ENCODE measurements at places on chromosomes 5 and 9. TPM values are rescaled to one million over a fixed set of nuclear protein-coding genes. Genes with fewer than 3 reads are reported as not detected.

SLC36A3 gene
- total RNA-seq, result not detected

DNA sequence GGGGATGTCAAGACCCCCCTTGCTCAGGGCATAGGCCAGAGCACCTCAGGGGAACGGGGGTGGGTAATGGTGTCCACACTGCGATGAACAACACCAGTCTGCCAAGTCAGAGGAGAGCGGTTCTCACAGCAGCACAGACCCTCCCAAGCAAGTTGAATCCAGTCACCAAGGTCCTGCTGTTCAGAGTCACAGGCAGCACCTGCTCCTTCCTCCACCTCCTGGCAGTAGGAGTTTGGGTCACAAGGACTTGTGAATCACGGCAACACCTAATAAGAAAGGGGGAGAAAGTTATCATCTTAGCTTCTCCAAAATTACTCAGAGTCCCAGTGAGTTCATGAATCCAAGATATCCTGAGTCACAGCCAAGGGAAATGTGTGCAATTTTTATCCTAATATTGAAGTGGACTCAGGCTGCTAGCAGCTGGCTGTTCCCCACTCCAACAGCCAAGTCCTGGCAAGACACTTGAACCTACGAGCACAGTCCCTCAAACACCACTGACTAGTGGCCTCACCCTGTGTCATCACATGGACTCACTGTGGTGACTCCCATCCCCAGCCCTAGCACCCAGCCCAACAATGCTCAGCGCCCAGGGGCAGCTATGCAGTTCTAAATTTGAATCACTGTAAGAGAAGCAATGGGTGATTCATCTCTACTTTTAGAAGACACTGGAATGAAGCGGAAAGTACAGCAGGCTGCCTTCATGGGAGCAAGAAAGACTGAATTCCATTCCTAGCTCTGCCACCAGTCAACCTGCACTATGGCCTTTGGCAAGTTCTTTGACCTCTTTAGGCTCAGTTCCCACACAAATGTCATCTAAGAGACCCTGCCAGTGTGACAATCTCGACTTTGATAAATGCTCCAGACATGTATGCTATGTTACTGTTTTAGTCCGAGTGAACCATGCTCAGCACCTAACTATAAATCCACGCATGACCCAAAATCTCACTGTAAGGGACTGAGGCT is 113.7 kb downstream of the KLHL3 start:
- no peak for DNase-seq

DNA sequence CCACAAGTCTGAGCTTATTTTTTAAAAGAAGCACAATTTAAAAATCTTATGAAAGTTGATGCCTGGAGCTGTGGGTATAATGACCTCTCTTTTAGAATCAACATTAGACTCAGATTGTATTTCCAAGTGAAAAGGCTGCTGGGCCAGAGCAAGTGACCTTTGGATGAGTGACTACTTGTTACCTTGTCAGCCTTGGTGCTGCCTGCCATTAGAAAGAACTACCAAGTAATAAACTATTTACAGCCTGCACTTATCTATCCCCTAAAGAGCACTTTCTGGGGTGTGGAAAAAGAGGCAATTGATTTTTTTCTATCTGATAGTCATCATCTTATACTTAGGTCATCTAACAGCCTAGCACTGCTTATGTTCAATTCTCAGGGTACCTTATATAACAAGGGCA is 134.9 kb upstream of the FBXL17 start:
- no peak for DNase-seq

DNA sequence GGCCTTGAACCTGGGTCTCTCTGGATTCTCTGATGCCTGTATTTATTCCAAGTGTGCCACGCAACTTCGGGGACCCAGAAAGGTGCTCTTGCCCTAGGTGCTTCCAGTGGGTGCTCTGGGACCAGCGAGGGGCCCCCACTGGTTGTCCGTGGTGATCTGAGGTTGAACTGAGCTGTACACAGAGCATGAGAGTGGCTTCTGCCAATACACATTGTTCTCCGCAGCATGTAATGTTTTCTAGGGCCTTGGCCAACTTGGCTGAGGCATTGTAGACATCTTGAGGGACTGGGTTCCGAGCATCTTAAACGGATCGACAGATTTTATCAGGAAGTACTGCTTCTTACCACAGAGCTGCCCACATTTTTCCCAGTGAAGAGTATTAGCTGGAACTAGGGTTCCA is 117.9 kb downstream of the MTX3 start:
- no peak for DNase-seq

DNA sequence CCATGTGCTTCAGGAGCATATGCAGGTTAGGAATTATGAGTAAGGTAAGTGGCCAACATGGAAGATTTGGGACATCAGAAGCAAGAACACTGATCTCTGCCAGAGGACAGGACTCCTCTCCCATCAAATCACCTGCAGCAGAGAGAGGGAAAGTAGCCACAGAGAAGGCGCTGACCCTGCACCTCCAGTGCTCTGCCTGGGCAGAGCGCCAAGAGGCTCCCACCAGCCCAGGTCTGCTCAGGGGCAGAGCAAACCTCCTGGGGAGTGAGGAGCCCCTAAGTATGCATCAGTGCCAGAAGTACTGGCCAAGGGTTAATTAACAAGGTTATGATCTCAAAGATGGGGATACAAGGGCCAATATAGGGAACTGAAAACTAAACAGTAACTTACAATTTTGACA is 545.3 kb upstream of the TRPC7 start:
- DNase-seq, result no peak

DNA sequence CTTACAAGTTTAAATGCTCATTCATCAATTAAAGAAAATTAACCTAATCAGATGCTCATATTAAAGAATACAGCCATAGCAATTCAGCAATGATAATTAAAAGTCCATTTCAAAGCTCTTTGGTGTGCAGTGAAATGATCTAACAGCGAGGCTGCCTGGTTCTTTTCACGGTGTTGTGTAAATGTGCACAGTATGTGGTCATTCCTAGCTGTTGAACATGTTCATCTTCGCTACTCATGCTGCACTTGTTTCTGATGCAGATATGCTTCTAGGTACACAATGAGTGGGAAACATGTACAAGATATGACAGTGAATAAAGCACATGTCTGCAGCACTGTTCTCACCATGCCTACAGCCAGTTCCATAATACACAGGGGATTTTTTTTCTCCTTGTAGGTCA is 163.5 kb downstream of the NR2F1-AS1 start:
- DNase-seq, result no peak

DNA sequence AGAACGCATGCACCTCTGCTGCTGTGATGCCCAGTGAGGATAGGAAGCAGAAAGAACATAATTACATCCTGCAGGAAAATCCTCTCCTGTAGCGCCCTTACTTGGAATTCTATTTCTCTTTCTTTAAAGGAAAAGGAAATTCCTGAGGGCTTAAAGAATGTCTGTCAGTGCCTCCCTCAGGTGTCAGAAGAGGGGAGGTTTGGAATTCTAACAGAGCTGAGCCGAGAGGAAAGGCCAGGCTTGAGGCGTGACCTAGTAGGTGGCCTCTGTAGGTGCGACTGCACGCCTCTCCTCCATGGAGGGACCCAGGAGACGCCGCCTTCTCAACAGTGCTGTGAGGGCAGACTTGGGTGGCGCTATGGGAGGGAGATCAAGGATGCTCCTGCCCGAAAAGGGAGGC is 55.9 kb upstream of the ERCC6L2 start:
- no peak for DNase-seq

DNA sequence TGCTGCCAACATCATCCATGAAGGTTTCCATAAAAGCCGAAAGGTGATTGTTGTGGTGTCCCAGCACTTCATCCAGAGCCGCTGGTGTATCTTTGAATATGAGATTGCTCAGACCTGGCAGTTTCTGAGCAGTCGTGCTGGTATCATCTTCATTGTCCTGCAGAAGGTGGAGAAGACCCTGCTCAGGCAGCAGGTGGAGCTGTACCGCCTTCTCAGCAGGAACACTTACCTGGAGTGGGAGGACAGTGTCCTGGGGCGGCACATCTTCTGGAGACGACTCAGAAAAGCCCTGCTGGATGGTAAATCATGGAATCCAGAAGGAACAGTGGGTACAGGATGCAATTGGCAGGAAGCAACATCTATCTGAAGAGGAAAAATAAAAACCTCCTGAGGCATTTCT is 10.1 kb downstream of the TLR4 start:
- DNase-seq, result no peak
